Stimulated activated CD4-positive, alpha-beta T cell treated with anti-CD3 and anti-CD28 coated beads, Interleukin-15, amount 100 ng/mL, for 1 hour (primary cell): ENCODE measurements at places on chromosomes 7 and 10.

- no peak for DNase-seq
These were observed 5.5 kb upstream of the PITRM1 start for GRCh38 chr10:3178042-3178441.

DNA sequence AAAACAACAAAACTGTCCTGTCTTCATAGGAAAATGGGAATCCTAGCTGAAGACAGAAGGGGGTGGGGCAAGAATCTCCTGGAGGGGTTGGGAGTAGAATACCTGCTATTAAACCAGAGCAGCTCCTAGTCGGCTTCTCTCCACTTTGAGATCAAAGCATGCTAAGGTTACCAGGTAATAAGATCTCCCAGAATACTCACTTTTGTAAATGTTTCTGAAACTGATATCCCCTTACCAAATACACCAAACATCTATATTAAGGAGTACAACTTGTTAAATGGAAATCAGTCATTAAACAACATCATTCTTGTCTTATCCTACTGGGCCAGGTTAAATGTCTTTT is 29.5 kb upstream of the DAGLB start:
- no peak for DNase-seq

DNA sequence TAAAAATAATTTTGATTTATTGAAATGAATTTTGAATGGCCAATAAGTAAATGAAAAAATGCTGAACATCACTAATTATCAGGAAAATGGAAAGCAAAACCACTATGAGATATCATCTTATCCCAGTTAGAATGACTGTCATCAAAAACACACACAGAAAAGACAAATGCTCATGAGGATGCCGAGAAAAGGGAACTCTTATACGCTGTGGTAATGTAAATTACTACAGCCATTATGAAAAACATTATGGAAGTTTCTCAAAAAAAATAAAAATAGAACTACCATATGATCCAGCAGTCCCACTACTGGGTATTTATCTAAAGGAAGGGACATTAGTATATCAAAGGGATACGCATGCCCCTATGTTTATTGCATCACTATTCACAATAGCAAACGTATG is 15.8 kb downstream of the SCIN start:
- DNase-seq = no peak

GRCh38 chr7:119748251-119748860 is 524.6 kb upstream of the KCND2 start:
- DNase-seq = no peak

GRCh38 chr10:77359287-77359691 is 278.3 kb downstream of the KCNMA1 start:
- no peak for DNase-seq

GRCh38 chr10:36621346-36621745 is 504.1 kb upstream of the ANKRD30A start:
- no peak for DNase-seq

- no peak for DNase-seq
These were observed 142.7 kb downstream of the KCNMA1 start for GRCh38 chr10:77494756-77495541.

GRCh38 chr7:24587853-24588252 is 14.6 kb downstream of the PALS2 start:
- peak; percentile 13 for DNase-seq

DNA sequence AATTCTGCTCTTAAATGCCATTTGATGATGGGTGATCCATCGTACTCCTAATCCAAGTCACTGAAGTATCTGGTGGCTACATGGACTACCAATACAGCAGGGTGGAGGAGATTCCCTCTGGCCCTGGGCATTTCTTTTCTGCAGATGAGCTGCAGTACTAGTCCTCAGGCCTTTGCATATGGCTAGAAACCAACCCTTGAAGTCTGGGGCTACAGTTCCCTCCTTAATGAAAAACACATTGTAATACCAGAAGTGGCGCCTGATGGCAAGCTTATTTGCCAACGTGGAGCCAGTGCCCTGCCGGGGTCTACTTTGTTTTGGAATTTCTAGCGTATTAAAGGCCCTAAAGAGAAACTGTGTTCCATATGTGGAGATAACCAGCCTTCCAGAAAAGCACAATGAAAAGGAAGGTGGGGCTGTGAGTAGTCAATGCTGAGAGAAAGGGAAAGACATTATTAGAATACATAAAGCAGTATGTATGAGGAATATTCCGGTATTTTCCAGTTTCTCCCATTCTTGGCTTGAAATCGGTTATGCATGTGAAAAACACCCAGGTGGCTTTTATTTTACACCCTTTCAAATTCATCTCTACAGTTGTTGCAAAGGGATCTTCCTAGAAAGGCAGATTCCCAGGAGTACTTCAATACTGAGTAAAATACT is 368.8 kb downstream of the PRPF18 start:
- DNase-seq = no peak

DNA sequence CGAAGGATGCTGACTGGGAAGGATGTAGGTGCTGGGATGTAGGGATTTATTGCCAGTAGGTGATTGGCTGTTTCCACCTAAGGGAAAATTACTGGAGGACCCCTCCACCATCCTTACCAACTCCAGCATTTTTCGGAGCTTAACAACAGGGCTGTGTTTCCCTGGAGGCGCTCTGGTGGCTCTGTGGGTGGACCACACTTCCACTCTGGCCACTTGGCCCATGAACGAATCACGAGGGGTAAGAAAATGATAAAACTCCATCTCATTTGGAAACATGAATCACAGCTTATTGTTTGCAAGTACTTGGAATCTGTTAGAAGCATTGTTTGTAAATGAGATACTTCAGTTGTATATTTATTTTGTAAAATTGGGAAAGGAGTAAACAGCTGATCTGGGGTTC is 3.0 kb downstream of the DOCK1 start:
- DNase-seq = no peak

GRCh38 chr7:7535691-7536090 is at the start of gene COL28A1:
Gene COL28A1, minus strand, starts transcription at chr7:7535873. Its CDS starts 2,998 bp downstream, at chr7:7532875.
- no peak for DNase-seq

- DNase-seq = no peak
These were observed 101.6 kb downstream of the HECTD2 start for GRCh38 chr10:91511549-91512330.

DNA sequence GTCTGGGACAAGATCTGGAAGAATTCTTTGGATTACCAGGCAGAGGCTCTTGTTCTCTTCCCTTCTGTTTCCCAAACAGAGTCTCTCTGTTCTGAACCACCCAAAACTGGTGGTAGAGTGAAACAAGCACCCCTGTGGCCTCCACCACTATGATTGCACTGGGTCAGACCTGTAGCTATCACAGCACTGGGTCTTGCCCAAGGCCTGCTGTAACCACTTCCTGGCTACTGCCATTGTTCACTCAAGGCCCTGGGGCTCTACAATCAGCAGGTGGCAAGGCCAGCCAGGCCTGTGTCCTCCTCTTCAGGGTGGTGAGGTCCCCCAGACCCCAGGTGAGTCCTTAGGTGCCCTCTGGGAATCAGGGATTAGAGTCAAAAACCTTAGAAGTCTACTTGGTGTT is 4.1 kb upstream of the LRRC17 start:
- DNase-seq = no peak

DNA sequence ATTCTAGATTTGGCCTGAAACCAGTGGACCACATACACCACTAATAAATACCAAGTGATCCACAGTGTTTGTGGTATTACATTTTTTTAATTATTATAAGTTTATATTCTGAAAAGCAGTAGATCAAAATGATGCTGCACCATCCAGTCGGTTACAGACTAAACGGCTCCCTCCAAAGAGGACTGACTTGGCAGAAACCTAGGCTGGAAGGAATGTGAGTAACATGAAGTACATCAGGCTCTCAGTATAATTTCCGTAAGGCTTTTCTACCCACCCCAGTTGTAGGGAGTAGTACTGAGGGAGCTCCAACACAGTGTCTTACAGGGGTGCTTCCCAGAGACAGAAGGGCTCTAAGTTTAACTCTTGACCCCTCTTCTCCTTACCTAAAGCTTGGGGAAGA is 119.5 kb downstream of the TRRAP start:
- no peak for DNase-seq

DNA sequence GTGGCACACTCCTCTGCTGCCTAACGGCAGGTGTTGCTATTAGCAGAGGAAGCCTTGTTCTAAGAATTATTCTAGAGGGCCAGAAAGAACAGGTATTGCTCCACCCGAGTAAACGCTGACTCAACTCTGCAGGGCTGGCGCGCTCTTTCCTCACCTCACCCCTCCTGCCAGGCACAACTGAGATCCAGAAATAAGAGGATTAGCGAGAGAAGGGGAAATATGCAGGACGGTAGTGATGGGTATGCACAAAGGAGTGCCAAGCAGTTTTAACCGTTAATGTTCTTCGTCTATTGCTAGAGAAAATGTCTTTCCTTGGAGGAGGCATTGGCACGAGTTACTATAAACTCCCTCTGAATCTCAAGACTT is 369 bp upstream of the SCIN start:
- no peak for DNase-seq

DNA sequence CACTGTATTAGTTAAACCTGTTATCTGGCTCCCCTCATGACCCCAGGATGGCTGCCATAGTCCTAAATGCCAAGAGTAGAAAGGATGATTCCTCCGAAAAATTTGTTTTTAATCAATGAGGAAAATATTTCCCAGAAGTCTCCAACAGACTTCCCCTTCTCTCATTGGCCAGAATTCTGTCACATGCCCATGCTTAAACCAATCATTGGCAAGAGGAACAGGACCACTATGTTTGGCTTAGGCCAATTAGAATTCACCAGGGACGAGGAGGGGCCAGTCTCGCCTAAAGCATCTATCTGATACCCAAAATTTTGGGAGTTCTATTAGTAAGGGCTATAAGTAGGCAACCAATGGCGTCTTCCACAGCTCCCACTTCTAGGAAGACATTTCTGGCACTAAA is 71.2 kb upstream of the IL6 start:
- DNase-seq = no peak

- DNase-seq = no peak
These were observed at the start of gene SP8 for GRCh38 chr7:20786779-20787659. Gene SP8, minus strand, starts transcription at chr7:20786886. Its CDS starts 88 bp downstream, at chr7:20786798.

DNA sequence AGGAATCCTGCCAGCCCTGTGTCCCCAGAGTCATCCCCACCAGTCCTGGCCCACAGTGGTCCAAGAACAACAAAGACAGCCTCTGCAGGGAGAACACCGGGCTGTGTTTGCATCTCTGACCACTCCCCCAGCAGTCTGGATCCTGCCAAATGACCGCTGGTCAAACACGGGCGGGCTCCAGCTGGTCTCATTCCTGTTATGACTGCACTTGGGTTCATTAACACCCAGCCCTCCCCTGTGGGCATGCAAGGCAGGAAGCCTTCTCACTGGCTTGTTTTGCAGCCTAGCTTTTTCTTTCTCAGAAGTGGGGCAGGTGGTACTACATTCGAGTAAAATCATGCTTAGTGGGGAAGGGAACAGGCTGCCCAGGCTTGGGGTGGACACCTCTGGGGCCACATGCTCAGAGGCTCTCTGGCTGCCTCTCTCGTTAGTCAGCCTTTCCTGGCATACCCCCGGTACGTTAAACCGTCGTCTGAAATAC is 190.0 kb downstream of the PLXNA4 start:
- DNase-seq = no peak

DNA sequence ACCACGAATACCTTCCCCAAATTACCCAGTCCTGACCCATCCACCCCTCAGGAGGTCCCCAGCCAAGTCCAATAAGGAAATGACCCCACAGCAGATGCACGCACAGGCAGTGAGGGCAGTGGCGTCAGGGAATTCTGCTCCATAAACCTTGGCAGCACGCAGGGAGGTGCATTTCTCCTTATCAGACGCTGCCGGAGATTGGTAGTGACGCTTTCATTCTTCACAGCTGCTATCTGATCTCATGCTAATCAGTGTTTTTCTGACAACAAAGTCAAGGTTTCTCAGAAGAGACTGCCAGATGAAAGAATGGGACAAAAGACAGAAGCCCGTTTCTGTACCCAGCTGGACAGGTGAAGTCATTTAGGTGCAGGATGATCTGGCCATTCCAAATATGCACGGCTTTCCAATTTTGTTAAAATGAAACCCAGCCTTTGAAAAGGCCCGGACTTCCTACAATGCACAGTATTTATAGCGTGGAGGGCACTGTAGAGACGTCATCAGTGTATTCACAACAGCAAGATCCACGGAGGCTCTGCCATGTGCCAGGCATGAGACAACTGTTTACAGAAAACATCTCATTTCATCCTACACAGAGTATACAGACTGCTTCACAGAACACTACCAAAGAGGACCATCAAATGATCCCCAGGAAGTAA is 35.3 kb downstream of the DIP2C start:
- no peak for DNase-seq

GRCh38 chr10:29257784-29258135 is 31.1 kb upstream of the LYZL1 start:
- no peak for DNase-seq

DNA sequence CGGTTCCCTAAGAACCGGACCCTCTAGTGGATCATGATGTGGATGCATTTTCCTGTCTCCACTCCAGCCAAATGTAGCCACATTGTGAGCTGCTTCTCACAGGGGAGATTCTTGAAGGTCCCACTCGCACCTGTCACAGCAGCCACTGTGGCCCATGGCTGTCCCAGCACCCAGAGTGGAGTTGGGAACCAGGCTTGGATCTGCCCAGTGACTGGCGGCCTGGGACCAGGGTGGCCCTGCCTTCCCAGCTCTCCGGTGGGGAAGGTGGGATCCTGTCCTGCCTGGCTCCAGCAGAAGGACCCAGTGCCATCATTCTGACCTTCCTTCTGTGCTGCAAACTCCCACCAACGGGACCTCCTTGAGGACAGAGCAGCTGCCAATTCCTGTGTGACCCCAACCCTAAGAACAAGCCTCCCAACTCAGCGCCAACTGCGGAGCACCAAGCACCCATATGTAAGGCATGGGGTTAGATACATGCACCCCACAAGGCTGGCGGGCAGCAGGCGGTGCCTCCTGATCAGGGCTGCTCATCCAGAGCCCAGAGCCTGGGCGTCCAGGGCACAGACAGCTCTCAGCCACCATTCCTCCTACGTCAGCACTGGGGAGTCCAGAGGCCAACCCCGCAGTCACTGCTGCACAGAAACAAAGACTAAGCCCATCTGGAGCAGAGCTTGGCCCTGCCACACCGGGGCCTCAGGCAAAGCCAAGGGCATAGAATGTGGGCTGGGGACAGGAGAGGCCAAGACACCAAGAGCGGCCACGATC is 28.8 kb downstream of the EBF3 start:
- no peak for DNase-seq

GRCh38 chr10:92722349-92722748 is 32.6 kb downstream of the HHEX start:
- DNase-seq = no peak

GRCh38 chr7:36887233-36887632 is 162.9 kb upstream of the AOAH start:
- no peak for DNase-seq

DNA sequence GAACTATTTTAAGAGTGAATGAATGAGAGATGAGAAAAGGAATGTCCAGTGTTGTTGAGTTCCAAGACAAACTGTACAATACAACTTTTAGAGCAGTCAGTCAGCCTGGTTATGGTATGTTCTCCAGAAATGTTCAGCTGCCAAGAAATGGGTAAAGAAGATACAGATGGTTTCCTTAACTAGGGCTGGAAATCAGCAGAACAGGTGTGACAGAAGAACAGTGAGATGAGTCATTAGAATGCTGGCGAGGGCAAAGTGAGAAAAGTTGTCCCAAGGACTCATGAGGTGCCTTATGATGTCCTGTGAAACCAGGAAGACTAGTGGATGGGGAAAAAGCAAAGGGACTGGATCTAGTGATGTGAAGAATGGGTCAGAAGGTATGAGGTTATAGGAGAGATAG is 20.8 kb upstream of the SEPTIN7 start:
- no peak for DNase-seq

GRCh38 chr7:16915405-16915804 is 33.6 kb upstream of the AGR3 start:
- no peak for DNase-seq
